A673 (cell line): ENCODE measurements at places on chromosomes 1 and 21.
A peak's percentile ranks its signal among the peaks of the same experiment; 100 is the strongest.

DNA sequence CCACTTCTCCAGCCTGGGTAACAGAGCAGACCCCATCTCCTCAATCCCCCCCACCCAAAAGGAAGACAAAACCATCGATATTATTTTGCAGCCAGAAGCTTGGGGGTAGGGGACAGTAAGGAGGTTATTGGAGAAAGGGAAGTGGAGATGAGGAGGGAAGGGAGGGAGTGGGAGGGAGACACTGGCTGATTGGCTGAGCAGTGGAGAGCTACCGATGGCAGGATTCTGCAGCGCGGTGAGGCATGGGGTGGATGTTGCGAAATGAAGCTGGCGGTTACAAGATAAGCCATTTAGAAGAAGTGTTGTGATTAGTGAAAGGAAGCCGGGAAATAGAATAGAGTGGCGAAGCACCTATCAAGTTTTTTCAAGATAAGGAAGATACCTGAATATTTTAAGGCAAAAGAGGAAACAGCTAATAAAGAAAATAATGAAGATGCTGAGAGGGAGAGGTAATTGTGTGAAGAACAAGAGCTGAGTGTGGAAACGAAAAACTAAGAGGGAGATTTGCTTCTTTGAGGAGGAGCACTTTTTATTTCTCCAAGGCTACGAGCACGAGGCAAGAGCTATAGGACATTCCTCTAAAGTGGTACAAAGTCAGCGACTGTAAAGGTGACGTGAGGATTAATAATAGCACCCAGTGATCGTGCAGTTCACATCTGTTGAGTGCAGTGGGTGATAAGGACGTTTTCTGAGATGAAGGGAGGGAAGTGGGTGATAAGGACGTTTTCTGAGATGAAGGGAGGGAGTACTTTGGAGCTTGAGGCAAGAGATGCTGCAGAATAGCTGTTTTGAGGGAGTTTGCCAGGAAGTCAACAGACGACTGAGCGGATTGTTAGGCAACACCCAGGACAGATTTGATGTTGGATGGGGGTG, 103.2 kb upstream of the KIF26B start:
- no peak overlapping the region for H3K27ac ChIP-seq
- H3K27me3 ChIP-seq = no peaks in the 10 kb centered on the region
- H3K4me3 ChIP-seq = no peak overlapping the region
- H3K4me1 ChIP-seq = no peaks in the 10 kb centered on the region

DNA sequence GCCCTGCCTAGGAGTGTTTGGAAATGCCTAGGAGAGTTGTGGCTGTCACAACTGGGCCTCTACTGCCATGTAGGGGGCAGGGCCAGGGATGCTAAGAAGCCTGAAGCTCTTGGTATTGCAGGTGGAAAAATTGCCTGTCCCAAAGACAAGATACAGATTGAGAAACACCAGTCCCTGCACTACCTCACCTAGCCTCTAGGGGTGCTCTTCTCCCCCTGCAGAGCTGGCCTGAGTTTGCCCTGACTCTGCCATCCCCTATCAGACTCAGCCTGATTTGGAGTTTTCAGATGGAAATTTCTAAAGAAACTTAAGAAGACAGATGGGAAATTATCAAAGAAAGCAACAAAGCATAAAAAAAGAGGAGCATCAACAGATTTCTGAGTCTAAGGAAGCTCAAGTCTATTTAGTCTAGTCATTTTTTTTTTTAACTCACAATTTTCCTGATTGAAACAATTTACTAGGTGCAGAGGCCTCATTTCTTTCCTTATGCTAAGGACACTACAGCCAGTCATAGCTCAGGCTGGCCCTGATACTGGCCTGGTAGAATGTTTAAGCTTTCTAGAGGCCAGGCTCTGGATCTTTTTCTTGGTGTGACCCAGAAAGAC, 61.4 kb upstream of the LRRN2 start:
- peak; percentile 55 for DNase-seq
- peaks cover 6% of the 10 kb centered on the region for H3K27me3 ChIP-seq
- H3K4me3 ChIP-seq = no peak overlapping the region
- H3K27ac ChIP-seq = no peak overlapping the region
- peaks cover 8% of the 10 kb centered on the region for H3K4me1 ChIP-seq

DNA sequence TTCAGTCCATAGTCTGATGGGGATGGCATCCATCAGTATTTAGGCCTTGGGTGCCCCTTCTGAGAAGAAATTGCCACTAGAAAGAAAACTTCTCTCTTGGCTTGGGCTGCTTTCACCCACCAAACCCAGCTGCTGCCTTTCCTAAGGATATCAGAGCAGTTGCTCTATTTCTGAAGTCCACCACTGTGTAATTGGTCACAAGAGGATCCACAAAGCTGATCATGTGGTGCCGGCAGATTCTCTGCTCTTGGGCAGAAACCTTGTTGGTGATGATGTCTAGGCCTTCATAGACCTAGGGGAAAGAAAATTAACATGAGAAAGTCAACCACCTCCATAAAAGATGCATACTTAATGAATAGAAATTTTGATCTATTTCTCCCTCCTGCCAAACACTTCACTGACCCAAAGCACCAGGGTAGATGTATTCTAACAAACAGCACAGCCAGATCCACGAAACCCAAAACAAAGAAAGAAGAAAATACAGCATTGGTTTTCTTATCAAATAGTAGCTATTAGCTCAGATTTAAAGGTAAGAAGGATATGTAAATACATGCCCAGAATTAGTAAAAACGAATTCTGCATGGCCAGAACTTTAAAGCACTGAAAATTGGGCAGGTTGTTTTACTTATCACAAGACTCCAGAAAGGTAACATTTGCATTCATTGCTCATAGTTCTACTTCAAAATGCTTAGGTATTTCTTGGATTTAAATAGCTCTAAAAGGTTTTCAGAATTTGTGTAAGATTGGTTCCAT, 26.0 kb downstream of the TRIT1 start:
- no peaks in the 10 kb centered on the region for H3K27me3 ChIP-seq
- DNase-seq = no peak
- no peak overlapping the region for H3K4me3 ChIP-seq
- peaks cover 14% of the 10 kb centered on the region for H3K4me1 ChIP-seq
- no peak overlapping the region for H3K27ac ChIP-seq

GRCh38 chr1:147850737-147851136, 51.9 kb upstream of the GJA8 start:
- H3K27me3 ChIP-seq = no peaks in the 10 kb centered on the region
- no peaks in the 10 kb centered on the region for H3K4me1 ChIP-seq
- no peak overlapping the region for H3K27ac ChIP-seq
- no peaks in the 10 kb centered on the region for H3K36me3 ChIP-seq

GRCh38 chr1:11784993-11785769, 20.6 kb downstream of the MTHFR start:
- H3K27me3 ChIP-seq = no peaks in the 10 kb centered on the region
- no peaks in the 10 kb centered on the region for H3K36me3 ChIP-seq
- DNase-seq = peak; percentile 19
- H3K4me1 ChIP-seq = no peaks in the 10 kb centered on the region
- H3K4me3 ChIP-seq = no peak overlapping the region

DNA sequence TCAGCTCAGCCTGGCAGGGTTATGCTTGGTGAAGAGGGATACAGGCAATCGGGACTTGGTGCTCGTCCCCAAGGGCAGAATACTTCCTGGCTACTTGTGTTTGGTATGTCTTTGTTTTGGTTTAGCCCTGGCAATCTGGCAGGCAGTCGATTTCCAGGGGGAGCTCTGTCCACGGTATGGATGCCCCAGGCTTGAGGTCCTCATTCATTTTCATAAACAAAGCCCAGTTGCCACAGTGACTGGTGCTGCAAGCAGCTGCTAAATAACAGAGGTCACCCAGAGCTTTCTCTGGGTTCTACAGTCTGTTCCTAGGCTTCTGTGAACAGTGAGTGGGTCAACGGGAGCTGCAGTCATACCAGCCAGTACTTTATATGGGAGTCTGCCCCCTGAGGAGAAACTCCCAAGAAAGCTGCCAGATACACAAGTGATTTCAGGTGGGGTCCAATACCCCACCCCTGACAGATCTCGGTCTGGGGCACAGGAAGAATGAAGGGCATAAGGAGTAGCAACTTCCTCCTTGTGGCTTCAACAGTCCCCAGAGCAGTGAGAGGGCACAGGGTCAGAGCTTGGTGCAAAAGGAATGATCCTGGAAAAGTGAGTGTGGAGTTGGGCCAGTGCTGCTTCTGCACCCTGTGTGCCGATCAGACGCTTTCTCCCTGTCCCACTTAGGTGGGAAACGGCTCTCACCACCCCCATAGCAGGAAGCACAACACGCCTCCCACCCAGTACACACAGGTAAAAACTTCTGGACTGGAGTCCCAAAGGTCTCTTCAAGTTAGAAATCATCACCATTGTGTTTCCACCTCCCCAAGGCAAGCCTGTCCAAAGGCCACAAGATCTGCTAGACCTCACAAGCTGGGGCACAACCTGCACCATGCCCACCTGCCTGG, 55.5 kb downstream of the TGFBR3 start:
- no peak overlapping the region for H3K4me3 ChIP-seq
- H3K27ac ChIP-seq = no peak overlapping the region
- H3K4me1 ChIP-seq = peaks cover 3% of the 10 kb centered on the region
- H3K27me3 ChIP-seq = no peaks in the 10 kb centered on the region
- DNase-seq = no peak
- H3K36me3 ChIP-seq = no peaks in the 10 kb centered on the region

- no peaks in the 10 kb centered on the region for H3K36me3 ChIP-seq
- no peaks in the 10 kb centered on the region for H3K4me1 ChIP-seq
- H3K27me3 ChIP-seq = no peaks in the 10 kb centered on the region
- DNase-seq = no peak
- no peak overlapping the region for H3K27ac ChIP-seq
- no peak overlapping the region for H3K4me3 ChIP-seq
These were observed 86.7 kb downstream of the PTPRU start for GRCh38 chr1:29322861-29323585.

GRCh38 chr1:73180397-73181189, 898.3 kb upstream of the NEGR1 start:
- H3K27ac ChIP-seq = no peak overlapping the region
- no peaks in the 10 kb centered on the region for H3K27me3 ChIP-seq
- no peaks in the 10 kb centered on the region for H3K4me1 ChIP-seq
- no peak for DNase-seq
- H3K36me3 ChIP-seq = no peaks in the 10 kb centered on the region
- H3K4me3 ChIP-seq = no peak overlapping the region

DNA sequence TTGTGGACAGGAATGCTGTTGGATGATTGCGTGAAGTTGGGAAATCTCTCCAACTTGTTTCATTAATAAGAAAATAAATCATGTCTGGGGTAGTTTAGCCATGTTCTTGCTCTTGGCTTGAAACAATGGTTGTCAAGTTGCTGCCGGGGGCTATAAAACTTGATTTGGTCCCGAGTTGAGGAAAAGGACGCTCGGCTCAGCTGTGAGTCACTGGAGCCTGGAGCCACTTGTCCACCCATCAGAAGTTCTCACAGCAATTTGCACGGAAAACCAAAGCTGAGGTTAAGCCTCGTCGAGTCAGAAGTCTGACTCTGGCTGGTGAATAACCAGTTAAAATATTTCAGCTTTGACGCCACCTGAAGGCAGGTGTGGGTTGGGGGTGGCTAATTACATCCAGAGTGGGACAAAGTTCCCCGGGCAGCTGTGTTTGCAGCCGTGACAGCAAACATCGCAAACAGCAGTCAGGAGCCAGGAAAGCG, 19.7 kb upstream of the RIPK4 start:
- H3K4me1 ChIP-seq = peaks cover 15% of the 10 kb centered on the region
- no peaks in the 10 kb centered on the region for H3K36me3 ChIP-seq
- DNase-seq = no peak
- H3K27me3 ChIP-seq = no peaks in the 10 kb centered on the region

- H3K4me3 ChIP-seq = no peak overlapping the region
- H3K27ac ChIP-seq = no peak overlapping the region
- H3K4me1 ChIP-seq = no peaks in the 10 kb centered on the region
- H3K36me3 ChIP-seq = peaks cover 3% of the 10 kb centered on the region
These were observed 16.5 kb downstream of the ATP1B1 start for GRCh38 chr1:169122976-169123375.

GRCh38 chr21:45017039-45017960, 57.1 kb upstream of the ADARB1 start:
- H3K27ac ChIP-seq = no peak overlapping the region
- DNase-seq = no peak
- no peaks in the 10 kb centered on the region for H3K36me3 ChIP-seq
- H3K4me1 ChIP-seq = peaks cover 13% of the 10 kb centered on the region
- no peaks in the 10 kb centered on the region for H3K27me3 ChIP-seq

DNA sequence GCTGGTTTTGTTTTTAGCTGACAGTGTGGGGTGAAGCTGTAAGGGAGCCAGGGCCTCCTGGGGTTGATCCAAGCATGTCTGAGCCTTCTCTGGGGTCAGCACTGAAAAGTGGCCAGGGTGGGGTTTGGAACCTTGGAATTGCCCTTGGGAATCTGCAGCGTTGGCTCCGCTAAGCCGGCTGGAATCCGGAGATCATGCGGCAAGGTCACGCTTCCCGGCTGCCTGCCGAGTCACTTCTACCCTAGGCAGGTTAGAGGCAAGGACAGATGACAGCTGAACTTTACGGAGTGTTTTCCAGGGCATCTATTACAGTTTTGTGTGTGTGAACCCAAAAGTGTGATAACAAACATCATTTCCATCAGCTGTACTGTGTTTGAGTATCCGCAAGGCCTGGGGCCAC, 17.1 kb downstream of the ABCG1 start:
- H3K36me3 ChIP-seq = no peaks in the 10 kb centered on the region
- no peaks in the 10 kb centered on the region for H3K27me3 ChIP-seq
- no peak overlapping the region for H3K4me3 ChIP-seq
- H3K27ac ChIP-seq = no peak overlapping the region

- no peak overlapping the region for H3K4me3 ChIP-seq
- no peaks in the 10 kb centered on the region for H3K27me3 ChIP-seq
- H3K27ac ChIP-seq = no peak overlapping the region
These were observed 13.1 kb downstream of the SLC19A1 start for GRCh38 chr21:45528981-45529784.

DNA sequence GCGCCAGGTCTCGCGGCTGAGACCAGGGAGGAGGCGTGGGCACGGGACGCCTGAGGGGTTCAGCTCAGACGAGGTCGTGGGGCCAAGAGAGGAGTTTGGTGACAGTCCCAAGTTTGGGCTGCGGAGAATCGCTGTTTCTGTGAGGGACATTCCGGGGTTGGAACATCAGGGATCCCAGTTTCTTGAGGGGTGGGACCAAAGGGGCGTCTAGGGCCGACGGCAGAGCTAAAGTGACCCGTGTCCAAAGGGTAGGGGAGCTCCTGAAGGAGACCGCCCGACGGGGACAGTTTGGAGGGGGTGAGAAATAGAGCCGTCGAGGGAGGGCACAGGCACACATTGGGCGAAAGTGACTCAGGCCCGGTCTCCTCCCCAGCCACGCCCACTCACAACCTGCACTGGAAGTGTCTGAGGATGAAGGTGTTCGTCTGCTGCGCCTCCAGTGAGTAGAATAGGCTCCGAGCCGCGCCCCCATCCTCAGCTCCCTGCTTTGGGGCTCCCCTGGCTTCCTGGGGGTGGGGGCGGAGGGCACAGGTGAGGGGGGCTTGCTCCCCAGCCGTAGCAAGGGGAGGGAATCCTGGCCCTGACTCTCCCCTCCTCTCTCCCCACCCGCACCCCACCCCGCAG, 7.0 kb downstream of the EFNA3 start:
- no peaks in the 10 kb centered on the region for H3K36me3 ChIP-seq
- no peak for DNase-seq
- H3K4me3 ChIP-seq = peak overlapping the region; percentile 69
- peaks cover 35% of the 10 kb centered on the region for H3K4me1 ChIP-seq
- H3K27ac ChIP-seq = peak overlapping the region; percentile 66

GRCh38 chr21:42753804-42754203, 100.4 kb downstream of the PDE9A start:
- no peak for DNase-seq
- H3K36me3 ChIP-seq = no peaks in the 10 kb centered on the region
- no peak overlapping the region for H3K27ac ChIP-seq
